Ascending aorta (tissue), 2 donors: ENCODE measurements at places on chromosomes 1 and 21.

- peak; percentile 95 for DNase-seq
Observed at GRCh38 chr1:958823-959730, at the start of gene NOC2L. Gene NOC2L (minus strand): TSS chr1:959256. CDS start chr1:959240, 16 bp downstream.

DNA sequence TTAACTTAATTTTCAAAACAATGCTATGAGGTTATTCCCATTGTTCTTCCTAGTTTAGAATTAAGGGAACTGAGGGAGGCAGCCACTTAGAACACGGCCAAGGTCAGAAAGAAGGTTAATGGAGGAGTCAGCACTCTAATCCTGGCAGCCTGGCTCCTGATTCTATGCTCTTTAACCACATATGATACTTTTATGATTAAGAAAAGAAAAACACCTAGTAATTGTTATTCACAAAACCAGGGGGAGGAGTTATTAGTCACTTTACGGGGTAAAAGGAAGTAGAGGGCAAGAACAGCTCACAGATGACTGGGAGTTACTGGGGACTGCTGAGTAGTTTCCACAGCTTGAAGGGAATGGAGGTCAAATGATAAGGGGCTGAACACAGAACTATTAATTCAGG is 38.6 kb downstream of the GADD45A start:
- DNase-seq, result no peak

DNA sequence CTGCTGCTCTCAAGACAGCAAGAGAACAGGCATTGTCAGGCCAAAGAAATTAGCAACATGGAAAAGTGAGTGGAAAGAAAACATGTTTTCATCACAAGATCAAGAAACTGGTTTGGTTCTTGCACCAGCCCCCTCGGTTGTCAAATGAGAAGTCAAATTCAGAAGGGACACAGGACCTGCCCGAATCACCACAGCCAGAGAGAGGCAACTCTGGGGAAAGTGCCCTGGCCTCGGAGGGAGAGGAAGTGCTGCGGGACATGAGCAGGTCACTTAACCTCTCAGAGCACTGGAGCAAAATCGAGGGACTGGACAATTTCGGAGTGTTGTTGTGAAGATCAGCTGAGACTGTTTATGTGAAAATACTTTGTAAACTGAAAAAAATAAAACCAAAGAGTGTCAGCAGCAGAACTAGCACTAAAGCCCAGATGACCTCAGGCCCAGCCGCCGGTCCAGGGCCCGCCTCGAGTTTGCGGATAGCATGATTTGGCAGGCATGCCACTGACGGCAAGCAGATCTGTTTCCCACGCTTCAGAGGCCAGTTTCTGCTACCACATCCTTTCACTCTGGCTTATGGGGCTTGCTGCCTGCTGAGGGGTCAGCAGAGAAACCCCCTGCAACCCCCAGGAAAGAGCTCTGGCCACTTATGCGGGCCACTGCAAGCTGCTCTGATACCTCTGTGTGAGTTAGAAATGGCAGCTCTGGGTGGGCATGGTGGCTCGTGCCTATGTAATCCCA is 32.1 kb downstream of the CD247 start:
- no peak for DNase-seq

- DNase-seq, result no peak
Observed at GRCh38 chr1:160685266-160685665, 26.4 kb downstream of the CD48 start.

DNA sequence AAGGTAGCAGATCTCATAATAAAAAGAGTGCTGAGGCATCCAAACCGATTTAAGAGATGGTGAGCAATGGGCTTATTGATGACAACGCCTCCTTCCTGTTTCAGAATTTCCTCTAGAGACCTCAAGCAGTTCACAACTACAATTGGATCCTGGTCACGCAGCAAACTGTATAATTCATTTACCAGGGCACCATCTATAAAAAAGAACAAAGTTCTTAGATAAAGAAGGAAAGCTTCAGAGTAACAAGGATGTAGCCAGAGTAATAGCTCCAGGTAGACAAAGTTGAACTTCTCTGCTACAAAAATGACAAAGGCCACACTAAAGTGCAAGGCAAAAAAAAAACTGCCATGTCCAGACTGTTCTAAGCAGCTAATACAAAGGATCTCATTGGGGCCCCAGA is 3.4 kb downstream of the AP4B1 start:
- no peak for DNase-seq

GRCh38 chr1:241615043-241615974 is 24.9 kb downstream of the CHML start:
- no peak for DNase-seq

DNA sequence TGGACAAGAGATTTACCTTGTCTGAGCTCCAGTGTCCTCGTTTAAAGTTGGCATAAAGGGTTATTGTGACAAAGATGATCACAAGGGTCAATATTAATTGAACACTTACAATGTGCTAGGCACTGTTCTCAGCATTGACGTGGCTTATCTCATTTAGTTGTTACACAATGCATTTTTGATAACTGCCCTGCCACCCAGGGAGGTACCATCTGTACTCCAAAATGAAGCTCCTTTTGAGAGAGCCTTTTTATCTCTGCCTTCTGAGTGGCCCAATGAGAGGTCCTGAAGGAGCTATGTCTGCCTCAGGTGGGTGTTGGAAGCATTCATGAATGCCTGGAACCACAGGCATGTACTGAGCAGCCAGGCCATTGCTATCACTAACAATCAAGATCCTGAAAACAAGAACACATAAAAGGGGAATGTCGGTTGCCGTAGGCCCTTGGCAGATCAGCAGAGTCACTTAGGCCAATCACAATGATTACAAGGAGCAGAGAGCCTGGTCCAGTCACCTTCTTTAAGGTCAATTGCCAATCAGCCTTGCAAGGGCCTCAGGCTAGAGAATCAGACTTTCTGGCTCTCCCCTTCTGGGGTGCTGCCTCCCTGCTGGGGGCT is 78.5 kb downstream of the NMNAT2 start:
- DNase-seq, result no peak

- no peak for DNase-seq
Observed at GRCh38 chr1:31787261-31787660, 23.1 kb upstream of the ADGRB2 start.

DNA sequence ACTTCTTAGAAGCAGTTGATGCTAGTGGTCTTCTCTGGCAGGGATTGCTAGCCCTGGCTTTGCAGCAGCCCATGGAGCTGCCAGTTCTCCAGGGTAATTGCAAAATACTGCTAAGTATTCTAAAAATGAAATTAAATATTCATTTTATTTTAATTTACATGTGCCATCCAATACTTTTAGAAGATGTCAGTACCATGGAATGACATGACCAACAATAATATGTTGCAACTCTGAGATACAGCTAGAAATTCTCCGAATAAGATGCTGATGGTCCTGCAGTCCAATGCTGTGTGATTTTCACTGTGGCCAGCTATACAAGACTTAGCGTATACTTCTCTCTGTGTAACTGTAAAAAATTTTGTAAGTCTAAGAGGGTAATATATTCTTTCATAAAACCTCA is 20.0 kb upstream of the WARS2 start:
- no peak for DNase-seq

DNA sequence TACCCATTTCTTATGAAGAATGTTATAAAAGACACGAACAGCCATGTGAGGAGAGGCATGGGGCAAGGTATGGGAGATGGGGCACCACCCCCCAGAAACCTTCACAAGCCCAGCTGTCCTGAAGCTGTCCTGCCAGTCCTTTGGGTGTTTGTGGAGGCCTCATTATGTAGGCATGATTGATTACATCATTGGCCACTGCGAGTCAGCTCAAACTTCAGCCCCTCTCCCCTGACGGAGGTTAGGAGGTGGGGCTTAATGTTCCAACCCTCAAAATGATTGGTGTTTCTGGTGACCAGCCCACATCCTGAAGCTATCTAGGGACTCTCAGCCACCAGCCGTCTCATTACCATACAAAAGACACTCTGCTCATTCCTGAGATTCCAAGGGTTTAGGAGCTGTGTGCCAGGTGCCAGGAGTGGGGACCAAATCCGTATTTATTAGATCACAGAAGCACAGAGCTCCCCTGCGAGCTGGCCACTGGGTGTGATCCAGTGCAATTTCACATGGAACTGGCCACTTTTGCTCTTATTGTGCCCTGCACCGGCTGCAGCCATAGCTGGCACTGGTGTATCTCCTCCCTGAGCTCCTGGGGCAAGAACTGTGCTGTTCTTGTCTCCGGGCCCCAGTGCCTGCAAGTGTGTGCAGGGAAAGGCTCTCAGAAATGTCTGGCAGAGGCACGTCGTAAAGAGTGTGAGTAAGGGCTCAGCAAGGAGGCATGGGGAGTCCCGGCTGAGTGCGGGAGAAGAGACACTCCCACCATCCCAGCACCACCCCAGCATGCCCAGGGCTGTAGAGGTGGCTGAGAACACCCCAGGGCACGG is 10.5 kb downstream of the KIAA1614 start:
- DNase-seq, result no peak

DNA sequence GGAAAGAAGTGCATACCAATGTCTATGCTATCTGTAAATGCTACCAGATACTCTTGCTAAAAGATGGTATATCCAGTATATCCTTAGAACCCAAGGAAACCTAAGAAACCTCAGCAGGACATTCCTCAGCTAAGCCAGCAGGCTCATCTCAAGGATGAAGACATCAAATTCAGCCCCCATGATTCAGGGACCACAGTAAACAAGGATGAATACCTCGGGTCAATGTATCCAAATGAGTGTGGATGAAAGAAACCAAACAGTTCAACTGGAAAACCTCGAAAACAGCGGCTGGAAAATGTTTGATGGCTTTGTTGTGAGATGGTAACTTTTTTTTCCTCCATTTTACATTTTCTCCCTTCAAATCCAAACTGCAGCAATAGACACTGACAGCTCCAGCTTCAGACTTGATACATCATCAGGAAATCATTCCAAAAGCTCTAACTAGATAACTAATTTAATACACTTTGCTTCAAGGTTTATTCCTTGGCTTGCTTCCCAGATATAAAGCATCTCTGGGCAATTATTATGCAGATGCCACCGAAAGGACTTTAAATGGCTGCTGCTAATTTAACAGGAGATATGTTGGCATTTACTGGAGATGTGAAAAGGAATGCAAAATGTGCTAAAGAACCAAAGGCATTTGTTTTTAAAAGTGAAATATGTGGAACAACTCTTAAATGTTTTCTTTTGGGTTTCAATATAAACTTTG is 73.6 kb downstream of the SMYD2 start:
- no peak for DNase-seq

- no peak for DNase-seq
Observed at GRCh38 chr1:179786815-179787685, 44.0 kb downstream of the FAM163A start.

- no peak for DNase-seq
Observed at GRCh38 chr21:42250422-42251403, 31.8 kb downstream of the ABCG1 start.

GRCh38 chr1:23628951-23629387 is 62.6 kb upstream of the RPL11 start:
- DNase-seq, result no peak

- no peak for DNase-seq
Observed at GRCh38 chr1:20124456-20125057, 5.2 kb upstream of the PLA2G2D start.

GRCh38 chr1:183896466-183897048 is 91.6 kb downstream of the RGL1 start:
- no peak for DNase-seq

DNA sequence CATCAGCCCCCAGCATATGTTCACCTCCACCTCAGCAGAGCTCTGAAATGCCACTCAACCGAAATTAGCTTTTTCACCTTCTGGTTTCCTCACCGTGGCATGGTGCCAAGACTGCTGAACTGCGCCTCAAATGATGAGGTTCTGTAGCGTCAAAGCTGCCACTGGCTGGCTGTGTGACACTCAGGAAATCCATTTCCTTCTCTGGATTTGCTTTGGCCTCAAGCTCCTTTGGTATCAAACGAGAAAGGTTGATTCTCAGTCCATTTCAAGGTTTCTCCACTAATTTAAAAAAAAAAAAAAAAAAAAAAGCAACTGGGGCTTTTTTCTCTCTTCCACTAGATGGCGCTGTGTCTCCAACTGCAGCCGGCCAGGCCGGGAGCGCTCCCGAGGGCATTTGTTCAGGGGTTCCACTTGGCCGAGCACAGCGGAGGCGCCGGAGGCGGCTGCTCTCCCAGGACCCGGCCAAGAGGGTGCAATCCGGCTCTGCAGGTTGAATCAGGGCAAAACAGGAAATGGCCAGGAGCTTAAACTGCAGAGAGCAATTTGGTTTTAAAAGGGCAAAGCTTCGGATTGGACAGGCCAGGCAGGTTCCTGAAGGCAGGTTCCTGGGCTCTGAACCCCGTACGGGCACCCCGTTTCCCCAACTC is 26.5 kb upstream of the PLA2G2C start:
- peak; percentile 66 for DNase-seq

GRCh38 chr1:243402868-243403267 is 147.0 kb downstream of the SDCCAG8 start:
- no peak for DNase-seq

- DNase-seq, result no peak
Observed at GRCh38 chr1:112514901-112515300, 6.1 kb downstream of the WNT2B start.

DNA sequence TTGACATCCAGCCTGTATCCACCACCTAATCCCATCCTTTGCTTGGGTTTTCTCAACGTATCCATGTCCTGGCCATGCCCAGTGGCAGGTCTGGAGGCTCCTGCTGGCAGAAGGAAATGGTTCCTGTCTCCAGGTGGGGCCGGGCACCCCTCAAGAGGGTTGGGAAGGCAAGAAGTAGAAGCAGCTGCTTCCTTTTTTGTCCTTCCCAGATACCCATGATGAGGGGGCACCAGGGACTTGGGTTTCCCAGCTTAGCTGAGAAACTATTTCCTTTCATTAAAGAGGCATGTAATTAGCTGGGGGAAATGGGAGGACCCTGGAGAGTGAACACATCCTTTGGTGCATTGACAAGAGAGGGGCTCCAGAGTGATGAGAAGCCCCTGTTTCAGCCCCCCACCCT is 21.1 kb upstream of the SLC45A3 start:
- DNase-seq, result no peak

DNA sequence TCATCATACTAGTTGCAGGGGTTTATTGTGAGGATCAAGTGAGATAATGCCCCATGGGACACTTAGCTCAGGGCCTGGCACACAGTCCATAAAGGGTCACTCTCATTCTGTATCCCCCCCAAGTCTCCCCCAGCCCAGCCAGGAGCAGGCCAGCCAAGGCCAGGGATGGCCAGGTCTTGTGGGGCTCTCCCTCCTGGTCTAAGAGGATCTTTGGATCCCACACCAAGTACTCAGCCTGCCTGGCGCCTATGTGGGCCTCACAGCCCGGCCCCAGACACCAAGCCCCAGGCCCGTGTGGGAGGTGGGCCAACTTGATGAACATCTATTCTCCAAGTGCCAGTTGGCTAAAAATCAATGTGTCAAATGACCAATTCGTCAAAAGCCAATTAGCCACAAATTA is 117.8 kb downstream of the GLIS1 start:
- DNase-seq, result no peak

DNA sequence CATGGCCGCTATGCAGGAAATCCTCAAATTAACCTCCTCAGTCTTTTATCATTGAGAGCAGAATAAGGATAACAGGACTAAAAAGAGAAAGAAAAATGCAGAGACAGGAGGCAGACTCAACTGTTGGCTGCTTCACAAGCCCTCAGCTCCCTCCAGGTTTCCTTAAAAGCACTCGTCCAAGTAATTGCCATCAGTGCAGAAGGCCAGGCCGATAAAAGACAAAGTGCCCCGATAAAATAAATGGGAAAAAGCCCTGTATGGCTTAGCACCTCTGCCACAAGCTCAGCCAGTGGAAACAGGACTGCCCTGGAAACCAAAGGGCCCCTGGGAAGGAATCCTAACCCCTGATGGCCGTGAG is 8.1 kb downstream of the S100A6 start:
- DNase-seq, result no peak
